OCI-LY7 (cell line): ENCODE measurements at places on chromosomes 6 and 20. TPM values are rescaled to one million over a fixed set of nuclear protein-coding genes. Genes with fewer than 3 reads are reported as not detected.

SLCO4A1 gene
- 30.4 and 34.3 TPM in 2 replicates for total RNA-seq

OR2H1 gene
- total RNA-seq, result not detected in 2 replicates

MMP24 gene
- total RNA-seq, result not detected in 2 replicates

CGA gene
- total RNA-seq, result not detected in 2 replicates

TBC1D7 gene
- 46.2 and 50.5 TPM in 2 replicates for total RNA-seq
